Right ventricle myocardium inferior (tissue), 1 donor: ENCODE measurements at places on chromosomes 12 and 14.

GRCh38 chr12:29711381-29711780 is 72.4 kb downstream of the TMTC1 start:
- no peak for DNase-seq

DNA sequence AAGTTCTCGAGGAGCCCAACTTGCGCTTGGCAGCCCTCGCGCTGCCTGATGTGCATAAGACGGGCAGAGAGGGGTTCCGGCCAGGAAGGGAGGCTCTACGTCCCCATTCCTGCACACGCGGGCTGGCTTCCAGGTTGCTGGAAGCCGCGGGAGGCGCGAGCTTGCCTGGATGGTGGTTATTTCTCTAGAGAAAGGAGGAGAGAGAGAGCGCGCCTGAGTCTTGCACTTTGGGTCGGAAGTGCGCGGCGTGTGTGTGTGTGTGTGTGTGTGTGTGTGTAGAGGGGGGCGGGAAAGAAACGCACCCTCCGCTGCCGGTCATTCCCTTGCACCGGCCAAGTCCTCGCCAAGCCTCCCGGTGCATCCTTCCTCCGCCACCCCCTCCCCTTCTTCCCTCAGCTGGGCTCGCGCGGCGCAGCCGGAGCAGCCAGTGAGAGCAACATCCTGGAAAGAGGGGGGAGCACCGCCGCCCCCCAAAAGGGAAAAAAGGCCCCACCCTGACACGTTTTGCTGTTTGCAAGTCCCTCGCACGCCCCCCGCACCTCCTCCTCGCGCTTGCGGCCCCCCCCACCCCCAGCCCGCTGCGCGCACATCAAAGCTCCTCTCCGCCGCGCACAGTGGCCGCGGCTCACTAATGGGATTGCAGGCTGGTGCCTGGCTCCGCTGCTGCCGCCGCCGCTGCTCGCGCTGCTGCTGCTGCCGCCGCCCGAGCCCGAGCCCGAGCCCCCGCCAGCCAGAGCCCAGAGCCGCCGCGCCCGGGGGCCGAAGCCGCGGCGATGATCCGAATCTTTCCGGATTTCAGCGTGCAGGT is 4.4 kb upstream of the NPAS3 start:
- DNase-seq, result peak; percentile 56

DNA sequence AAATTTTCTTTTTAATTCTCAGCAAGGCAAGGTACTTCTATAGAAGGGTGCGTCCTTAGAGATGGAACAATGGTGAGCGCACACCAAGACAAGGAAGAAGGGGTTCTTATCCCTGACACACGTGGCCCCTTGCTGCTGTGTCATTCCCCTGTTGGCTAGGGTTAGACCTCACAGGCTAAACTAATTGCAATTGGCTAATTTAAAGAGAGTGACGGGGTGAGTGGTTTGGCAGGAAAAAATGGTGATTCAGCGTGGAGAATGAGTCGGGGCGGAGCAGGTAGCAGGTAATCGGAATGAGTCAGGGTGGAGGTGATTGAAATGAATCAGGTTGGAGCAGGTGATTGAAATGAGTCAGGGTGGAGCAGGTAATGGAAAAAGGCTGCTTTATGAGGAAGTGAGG is 36.3 kb upstream of the HECTD1 start:
- DNase-seq, result no peak

- DNase-seq, result peak; percentile 75
These were observed 674 bp downstream of the NIN start for GRCh38 chr14:50830044-50830931.

GRCh38 chr14:42480255-42480654 is 873.6 kb downstream of the LRFN5 start:
- DNase-seq, result no peak

- no peak for DNase-seq
These were observed 205.1 kb downstream of the PTPRO start for GRCh38 chr12:15527201-15528080.

DNA sequence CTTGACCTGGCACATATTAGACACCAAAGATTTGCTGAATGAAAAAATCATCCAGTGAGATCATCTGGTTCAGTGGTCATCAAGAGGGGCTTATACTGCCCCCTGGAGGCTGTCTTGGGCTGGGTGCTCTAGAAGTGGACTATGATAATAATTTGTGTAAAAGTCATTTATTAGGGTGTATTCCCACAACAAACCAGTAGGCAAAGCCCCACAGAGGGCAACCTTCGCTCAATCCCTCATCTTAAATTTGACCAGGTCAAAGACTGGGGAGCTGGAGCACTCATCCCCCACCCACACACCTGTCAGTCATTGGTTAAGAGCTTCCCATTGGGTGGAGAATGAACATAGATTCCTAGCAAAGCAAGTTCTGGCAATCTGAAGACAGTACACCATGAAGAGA is 20.0 kb upstream of the FICD start:
- DNase-seq, result no peak

- no peak for DNase-seq
These were observed 17.6 kb downstream of the CLEC14A start for GRCh38 chr14:38238332-38238731.

GRCh38 chr12:31494455-31494854 is 96.5 kb downstream of the DENND5B start:
- no peak for DNase-seq

DNA sequence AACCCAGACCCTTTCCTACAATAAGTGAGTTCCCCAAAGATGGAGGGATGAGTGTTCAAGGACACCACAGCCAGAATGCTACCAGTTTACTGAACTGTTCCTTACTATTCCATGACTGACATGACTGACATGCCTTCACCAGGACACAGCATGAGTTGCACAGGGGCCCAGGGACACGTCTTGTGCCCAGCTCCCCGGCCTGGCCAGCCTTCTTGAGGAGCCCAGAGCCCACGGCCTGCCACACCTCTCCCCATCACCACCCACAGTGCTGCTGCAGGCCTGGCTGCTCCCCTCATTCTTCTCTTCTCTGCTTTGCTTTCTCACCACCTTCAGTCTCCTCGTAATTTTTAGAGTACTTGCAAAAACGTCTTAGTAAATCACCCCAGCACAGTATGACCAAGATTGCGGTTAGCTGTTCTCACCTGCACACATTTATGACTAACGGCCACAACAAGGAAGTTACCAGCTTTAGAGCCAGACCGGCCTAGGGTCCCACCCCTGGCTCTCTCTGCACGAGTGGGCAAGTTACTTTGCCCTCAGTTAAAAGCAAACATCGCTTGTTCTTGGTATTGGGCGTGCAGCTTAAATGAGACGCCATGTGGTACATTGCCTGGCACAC is 18.5 kb downstream of the PPP2R5E start:
- DNase-seq, result no peak

- no peak for DNase-seq
These were observed 293.4 kb downstream of the NPAS3 start for GRCh38 chr14:33232031-33232430.

- peak; percentile 41 for DNase-seq
These were observed 489 bp upstream of the EML5 start for GRCh38 chr14:88793259-88793625.

- no peak for DNase-seq
These were observed 329.3 kb upstream of the OR4E1 start for GRCh38 chr14:22002860-22003284.

DNA sequence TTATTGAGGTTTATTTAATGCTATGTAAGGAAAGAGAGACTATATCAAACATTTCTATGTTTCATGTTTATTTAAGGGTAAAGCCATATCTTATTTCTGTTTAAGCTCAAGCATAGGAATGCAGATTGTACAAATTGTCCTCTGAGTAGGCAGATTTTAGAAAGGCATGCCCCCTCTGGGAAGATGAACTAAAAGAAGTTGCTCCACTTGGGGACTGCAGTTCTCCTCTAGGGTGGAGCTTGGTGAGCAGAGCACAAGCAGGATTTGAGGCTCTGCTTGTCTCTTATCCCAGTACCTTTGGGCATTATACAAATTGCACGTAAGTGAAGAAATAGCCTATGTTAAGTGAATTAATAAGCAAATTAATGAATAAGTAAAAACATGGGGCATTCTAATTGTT is 96.2 kb upstream of the PDE3A start:
- peak; percentile 41 for DNase-seq

DNA sequence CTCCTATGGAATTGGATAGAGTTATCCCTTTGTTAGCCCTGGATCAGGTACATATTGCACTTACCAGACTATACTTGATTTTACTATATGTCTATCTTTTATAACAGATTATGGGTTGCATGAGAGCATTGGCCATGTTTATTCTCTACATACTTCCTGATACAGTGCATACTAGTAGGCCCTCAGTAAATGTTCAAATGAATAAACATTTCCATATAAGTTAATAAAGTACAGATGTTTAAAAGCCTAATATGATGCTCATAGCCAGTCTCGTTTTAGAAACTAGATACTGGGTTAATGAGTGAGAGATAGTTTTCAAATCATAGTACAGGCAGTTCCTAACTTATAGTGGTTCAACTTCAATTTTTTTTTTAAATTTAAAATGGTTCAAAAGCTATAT is 39.5 kb upstream of the TOMM20L start:
- no peak for DNase-seq

- no peak for DNase-seq
These were observed 365 bp upstream of the TPI1 start for GRCh38 chr12:6866920-6867412.

- peak; percentile 70 for DNase-seq
These were observed 115.7 kb downstream of the RFLNA start for GRCh38 chr12:124410354-124411175.

- no peak for DNase-seq
These were observed 56.1 kb downstream of the LMNTD1 start for GRCh38 chr12:25497021-25497420.

DNA sequence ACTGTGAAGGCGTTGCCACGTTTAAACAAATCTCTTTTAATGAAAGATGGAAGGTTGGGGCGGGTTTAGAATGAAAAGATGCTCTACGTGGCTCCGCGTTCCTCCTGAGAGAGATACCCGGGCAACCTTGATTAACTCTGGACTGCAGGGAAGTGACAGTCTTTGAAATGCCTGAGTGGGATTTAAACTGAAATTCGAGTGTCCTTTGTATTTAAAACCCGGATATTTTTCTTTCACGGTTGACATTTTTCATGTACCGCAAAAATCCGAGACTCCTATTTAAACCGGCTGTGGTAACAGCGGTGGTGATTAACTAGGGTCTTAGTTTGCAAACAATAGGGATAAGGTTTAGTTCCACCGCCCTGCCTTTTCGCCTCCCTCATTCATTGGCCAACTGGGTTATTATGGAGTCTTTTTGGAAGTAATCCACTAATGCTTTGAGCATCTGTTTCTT is 707 bp downstream of the G2E3 start:
- no peak for DNase-seq

DNA sequence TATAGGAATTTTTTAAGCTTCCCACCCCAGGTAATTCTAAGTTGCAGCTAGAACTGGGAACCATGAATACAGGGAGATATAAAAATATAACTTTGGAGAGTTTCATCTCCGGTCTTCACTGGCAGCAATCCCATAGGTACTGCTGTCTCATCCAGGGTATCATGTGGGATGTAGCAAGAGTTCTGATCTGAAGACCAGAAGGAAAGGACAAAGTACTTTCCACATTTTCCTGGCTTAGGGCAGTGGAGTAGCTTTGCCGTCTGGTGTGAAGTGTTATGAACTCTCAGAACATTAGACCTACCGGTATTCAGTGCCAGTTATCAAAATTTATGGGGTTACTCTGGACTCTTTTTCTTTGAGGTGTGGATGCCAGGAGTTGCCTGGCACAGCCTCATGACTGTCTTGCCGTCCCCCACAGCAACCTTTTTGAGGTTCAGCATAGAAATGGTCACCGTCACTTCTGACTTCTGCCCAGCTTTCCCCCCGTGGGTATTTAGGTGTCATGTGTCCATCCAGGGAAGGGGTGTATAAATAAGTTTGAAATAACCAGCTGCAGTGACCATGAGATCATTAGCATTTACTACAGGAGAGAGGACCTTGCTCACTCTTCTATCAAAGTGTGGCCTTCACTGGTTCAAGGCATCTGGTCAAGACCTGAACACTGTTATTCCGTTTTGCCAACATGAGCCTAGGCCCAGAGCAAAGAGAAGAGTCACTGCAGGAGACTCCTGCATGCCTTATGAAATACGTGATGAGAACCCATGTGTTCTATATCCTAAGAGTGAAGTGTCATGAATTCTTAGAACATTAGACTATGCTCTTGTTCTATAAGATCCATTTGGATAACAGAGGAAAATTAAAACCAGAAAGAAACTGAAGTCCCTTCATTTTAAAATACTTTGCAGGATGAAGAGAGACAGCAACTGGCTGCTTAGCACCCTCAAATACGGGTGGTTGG is 22.2 kb downstream of the TMEM233 start:
- no peak for DNase-seq

DNA sequence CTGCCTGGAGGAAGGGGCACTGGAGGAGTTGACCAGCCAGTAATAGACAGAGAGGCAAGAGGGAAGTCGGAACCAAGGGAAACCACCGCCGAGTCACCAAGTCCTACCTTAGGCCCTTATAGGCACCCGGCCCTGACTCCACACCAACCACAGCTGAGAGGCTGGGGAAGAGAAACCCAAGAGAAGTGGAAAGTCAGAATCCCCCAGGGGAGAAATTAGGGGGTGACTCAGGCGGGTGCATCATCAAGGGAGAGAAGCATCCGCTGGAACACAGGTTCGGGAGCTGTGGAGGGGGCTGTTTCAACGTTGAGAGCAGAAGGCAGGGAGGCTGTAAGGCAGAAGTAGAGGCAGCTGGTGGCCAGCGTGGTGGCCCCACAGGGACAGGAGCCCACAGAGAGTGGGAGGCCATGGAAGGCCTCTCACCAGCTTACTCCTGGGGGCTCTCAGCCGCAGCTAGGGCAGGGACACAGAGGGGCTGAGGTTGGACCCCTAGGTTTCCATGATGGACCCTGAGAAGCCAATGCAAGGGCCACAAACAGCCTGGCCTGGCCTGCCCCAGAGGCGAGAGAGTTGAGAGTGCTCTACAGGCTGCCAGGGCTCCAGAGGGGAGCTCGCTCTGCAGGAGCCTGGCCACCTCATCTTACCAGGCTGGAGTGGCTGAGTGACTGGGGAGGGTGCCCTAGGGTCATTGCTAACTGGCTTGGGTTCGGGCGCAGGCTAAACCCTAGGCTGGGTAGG is 1.4 kb upstream of the TRMT61A start:
- DNase-seq, result peak; percentile 51

GRCh38 chr12:30485230-30485890 is 210.3 kb downstream of the IPO8 start:
- no peak for DNase-seq

- no peak for DNase-seq
These were observed 110.5 kb downstream of the GPR135 start for GRCh38 chr14:59354666-59355065.

DNA sequence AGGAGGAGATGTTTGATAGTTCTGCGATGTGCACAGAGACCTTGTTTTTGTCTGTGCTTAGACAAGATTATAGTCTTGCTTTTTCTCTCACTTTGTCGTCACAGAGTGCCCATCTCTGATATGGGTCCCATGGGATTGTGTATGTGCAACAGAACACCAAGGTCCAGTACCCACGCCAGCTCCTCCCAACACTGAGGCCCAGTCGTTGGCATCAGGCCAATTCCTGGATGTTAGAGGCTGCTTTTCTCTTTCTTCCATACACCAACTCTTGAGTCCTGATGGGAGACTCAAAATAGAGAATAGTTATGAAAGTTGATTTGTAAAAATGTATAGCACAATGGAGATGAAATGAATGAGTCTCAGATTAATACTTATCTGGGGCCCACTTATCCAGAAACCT is 22.7 kb upstream of the PRMT8 start:
- DNase-seq, result no peak
